HepG2 (cell line): ENCODE measurements at places on chromosomes 5 and 9. TPM values are rescaled to one million over a fixed set of nuclear protein-coding genes. Genes with fewer than 3 reads are reported as not detected.

- no peak overlapping the region for H3K4me3 ChIP-seq
- no peak for DNase-seq
- peaks cover 90% of the 10 kb centered on the region for H3K4me1 ChIP-seq
- no peak overlapping the region for H3K27ac ChIP-seq
Measured at GRCh38 chr5:151018846-151019245, 1.5 kb upstream of the GPX3 start.

GRCh38 chr9:86486891-86487837 is 133.0 kb upstream of the TUT7 start:
- no peaks in the 10 kb centered on the region for H3K36me3 ChIP-seq
- H3K4me1 ChIP-seq: no peaks in the 10 kb centered on the region
- H3K27me3 ChIP-seq: no peaks in the 10 kb centered on the region; the same call in 1 of the 2 replicates
- DNase-seq: peak; percentile 23

The IFNA14 gene
- not detected in 2 replicates for total RNA-seq

DNA sequence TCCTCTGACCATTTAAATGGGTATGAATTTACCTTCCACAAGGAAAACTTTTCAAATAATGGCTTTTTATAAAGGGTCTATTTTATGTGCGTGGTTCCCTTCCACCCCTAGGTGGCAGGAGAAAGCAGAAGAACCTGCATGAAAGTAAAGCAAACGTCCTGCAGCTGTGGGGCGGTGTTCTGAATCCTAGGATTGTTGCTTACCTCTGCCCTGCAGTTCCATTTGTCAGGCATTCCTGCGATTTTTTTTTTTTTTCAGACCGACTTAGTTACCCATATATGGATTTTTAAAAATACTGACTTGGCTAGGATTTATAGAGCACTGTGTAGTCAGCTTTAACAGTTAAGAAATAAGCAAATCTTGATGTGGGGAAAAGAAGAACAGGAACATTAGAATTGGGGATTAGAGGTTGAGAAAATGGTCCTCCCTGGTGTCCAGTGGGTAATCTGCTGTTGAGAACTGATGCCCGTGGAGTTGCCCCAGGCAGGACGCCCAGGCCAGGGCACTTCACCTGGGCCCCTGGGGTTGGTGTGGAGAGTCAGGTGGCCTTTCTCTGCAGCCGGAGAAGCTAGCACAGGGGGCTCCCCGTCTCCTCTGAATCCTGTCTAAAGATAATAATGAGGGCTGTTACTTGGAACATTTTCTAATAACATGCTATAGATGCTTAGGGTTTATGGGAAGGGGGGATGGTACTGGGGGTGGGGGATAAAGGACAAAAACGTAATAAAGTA is 30.4 kb upstream of the LTC4S start:
- H3K27ac ChIP-seq: no peak overlapping the region
- H3K27me3 ChIP-seq: no peaks in the 10 kb centered on the region
- no peak overlapping the region for H3K4me3 ChIP-seq
- DNase-seq: peak; percentile 77
- peaks cover 27% of the 10 kb centered on the region for H3K4me1 ChIP-seq

The PDCD1LG2 gene
- not detected in 2 replicates for total RNA-seq

The CNTNAP3 gene
- 0.84 TPM in 1 of 2 replicates, not detected in the other for total RNA-seq

DNA sequence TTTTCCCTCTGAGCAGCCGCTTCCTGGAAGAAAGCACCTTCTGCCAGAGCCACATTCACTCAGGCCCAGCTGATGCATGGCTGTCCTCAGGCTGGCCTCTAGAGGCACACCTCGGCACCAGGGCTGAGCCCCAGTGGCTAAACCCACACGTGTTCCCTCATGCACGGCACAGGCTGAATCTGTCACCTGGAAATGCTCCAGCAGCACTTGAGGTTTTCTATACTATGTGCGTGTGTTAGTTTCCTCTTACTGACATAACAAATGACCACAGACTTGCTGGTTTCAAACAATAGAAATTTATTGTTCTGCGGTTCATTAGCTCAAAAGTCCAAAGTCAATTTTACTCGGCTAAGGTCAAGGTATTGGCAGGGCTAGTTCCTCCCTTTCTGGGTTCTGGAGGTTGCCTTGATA is 141.4 kb downstream of the LRRC70 start:
- H3K4me3 ChIP-seq: no peak overlapping the region
- H3K36me3 ChIP-seq: no peaks in the 10 kb centered on the region
- no peaks in the 10 kb centered on the region for H3K27me3 ChIP-seq
- H3K27ac ChIP-seq: no peak overlapping the region

DNA sequence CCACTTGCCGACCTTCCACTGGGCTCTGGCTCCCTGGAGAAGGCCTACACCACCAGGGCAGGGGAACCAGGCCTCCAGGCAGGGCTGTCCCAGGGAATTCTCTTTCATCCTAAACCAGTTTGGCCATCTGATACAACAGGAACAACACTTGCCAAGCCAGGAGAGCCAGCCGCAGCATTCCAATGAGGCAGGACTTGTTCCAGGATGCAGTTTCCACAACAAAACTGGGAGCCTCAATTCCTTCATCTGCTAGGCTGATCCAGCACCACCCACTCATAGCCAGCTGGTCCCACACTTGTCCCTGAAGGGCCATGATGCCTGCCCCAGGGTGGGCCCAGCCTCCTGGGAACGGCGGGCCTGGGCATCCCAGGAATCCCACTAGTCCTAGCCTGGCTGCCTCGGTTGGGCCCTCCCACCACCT is 26.0 kb downstream of the BICD2 start:
- H3K4me1 ChIP-seq: 0 out of 2 replicates have a peak, but pooled peaks cover 11% of the 10 kb centered on the region
- no peaks in the 10 kb centered on the region for H3K36me3 ChIP-seq
- DNase-seq: no peak

- H3K4me1 ChIP-seq: no peaks in the 10 kb centered on the region
- no peak overlapping the region for H3K27ac ChIP-seq
- no peaks in the 10 kb centered on the region for H3K36me3 ChIP-seq
- H3K4me3 ChIP-seq: no peak overlapping the region
- H3K27me3 ChIP-seq: no peaks in the 10 kb centered on the region
Measured at GRCh38 chr5:58469896-58470295, 10.0 kb upstream of the PLK2 start.

The ZDHHC11B gene
- total RNA-seq: 0.11 TPM in 1 of 2 replicates, not detected in the other

DNA sequence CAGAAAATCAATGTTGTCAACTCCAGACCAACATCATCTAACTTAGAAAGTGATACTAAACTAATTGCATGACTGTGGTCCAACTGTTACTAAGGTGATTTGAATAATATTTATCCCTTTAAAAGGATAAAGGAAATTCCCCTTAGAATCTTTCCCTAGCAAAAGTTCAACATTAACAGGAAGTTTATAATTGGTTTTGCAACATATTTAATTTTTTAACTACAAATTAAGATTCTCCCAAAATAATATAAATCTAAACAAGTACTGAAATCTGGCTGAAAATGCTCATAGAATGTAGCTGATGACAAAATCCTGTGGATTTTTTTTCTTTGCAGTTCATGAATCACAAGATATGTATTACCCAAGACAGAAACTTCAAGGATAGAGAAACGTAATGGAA is 151.4 kb downstream of the LPAR1 start:
- no peaks in the 10 kb centered on the region for H3K27me3 ChIP-seq
- no peaks in the 10 kb centered on the region for H3K4me1 ChIP-seq
- H3K4me3 ChIP-seq: no peak overlapping the region
- no peaks in the 10 kb centered on the region for H3K36me3 ChIP-seq
- H3K27ac ChIP-seq: no peak overlapping the region

DNA sequence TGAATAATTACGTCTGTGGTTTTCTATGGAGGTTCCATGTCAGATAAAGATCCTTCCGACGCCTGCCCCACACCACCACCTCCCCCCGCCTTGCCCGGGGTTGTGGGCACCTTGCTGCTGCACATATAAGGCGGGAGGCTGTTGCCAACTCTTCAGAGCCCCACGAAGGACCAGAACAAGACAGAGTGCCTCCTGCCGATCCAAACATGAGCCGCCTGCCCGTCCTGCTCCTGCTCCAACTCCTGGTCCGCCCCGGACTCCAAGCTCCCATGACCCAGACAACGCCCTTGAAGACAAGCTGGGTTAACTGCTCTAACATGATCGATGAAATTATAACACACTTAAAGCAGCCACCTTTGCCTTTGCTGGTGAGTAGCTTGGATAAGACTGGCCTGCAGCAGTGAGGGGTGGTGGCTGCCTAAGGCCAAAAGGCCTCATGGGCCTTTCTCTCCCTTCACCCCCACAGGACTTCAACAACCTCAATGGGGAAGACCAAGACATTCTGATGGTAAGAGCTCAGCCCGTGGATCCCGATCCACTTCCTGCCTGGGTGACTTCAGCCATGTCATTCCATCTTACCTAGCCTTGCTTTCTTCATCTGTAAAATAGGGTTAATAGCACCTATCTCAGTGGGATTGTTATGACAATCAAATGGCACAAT is at the start of gene IL3:
IL3 (plus strand) TSS at position 155 of the 661 bp plus-strand sequence; CDS start at position 207, 52 bp downstream.
- H3K27me3 ChIP-seq: no peaks in the 10 kb centered on the region; the same call in 1 of the 2 replicates
- H3K4me3 ChIP-seq: no peak within 1 kb of the TSS
- H3K4me1 ChIP-seq: peaks cover 9% of the 10 kb centered on the region
- H3K27ac ChIP-seq: no peak within 1 kb of the TSS

DNA sequence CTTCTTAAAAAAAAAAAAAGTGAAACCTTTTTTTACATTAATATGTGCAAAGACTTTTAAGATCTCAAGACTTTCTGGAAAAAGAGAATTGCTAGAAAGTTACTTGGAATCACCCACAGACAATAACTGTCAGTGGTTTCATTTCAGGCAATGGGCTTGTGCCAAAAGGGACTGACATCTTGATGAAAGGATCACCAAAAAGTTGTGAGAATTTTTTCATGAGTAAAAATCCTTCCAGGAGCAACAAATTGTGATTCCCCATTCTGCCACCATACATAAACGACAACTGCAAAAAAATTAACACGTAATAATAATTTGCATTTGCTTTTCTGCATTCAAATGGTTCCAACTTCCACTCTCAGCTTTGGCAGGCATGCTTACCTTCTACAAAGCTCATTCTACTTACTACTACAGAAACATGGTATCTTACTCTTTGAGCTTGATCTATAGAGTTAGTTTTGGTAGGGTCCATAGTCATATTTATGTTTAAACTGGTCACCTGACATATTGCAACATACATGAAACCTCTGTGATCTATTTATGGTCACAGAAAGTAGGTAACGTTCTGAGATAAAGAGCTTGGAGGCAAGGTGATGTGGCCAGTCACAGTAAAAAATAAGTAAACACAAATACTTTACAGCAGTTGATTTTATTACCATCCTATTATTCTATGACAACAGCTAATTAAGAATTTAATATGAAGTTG is 3.0 kb downstream of the NREP start:
- peak; percentile 58 for DNase-seq
- peaks cover 38% of the 10 kb centered on the region for H3K4me1 ChIP-seq
- no peaks in the 10 kb centered on the region; the same call in 2 of the 3 replicates for H3K27me3 ChIP-seq
- no peak overlapping the region for H3K4me3 ChIP-seq
- no peak overlapping the region for H3K27ac ChIP-seq

DNA sequence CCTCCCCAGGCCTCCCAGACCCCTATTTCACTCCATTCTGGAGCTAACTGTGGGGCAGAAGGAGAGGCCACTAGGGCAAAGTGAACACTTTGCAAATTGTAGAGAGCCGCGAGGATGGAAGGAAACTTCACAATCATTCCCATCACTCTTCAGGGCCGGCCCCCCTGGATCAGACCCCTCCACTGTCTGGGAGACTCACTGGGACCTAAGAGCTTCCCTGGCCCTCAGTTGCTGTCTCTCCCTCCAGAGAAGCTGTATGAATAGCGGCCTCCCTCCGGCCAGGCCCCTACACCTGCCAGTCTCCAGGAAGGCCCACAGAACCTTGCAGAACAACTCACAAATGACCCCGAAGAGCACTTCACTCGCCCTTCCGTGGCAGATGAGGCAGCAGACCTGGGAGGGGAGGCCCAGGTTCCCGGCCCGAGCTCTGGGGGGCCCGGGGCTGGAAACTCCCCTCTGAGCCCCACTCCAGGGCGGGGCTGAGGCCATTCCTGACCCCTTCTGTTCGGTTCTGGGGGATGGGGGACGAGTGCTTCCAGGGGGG is 141.9 kb upstream of the IER5L start:
- H3K27ac ChIP-seq: no peak overlapping the region
- no peak for DNase-seq
- peaks cover 99% of the 10 kb centered on the region for H3K4me1 ChIP-seq
- H3K4me3 ChIP-seq: no peak overlapping the region
- H3K27me3 ChIP-seq: no peaks in the 10 kb centered on the region

- no peak for DNase-seq
- H3K4me3 ChIP-seq: no peak overlapping the region
- H3K4me1 ChIP-seq: peaks cover 40% of the 10 kb centered on the region
- H3K36me3 ChIP-seq: peaks cover 68% of the 10 kb centered on the region
- no peak overlapping the region for H3K27ac ChIP-seq
- no peaks in the 10 kb centered on the region for H3K27me3 ChIP-seq
Measured at GRCh38 chr5:78627766-78628165, 20.8 kb downstream of the LHFPL2 start.

The ZNF354B gene
- 6.8 and 10.3 TPM in 2 replicates for total RNA-seq

DNA sequence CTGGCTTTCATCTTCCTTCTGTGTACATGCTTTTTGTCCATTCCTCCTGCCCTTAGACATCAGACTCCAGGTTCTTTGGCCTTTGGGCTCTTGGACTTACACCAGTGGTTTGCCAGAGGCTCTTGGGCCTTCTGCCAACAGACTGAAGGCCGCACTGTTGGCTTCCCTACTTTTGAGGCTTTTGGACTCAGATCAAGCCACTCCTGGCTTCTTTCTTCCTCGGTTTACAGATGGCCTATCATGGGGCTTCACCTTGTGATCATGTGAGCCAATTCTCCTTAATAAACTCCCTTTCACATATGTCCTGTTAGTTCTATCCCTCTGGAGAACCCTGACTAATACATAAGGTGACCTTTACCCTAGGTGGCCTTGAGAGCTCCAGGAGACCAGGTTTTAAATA is 189.1 kb upstream of the CCNG1 start:
- no peaks in the 10 kb centered on the region for H3K27me3 ChIP-seq
- H3K4me3 ChIP-seq: no peak overlapping the region
- H3K4me1 ChIP-seq: no peaks in the 10 kb centered on the region
- no peak overlapping the region for H3K27ac ChIP-seq
- no peak for DNase-seq

GRCh38 chr9:135896205-135896604 is 11.1 kb downstream of the CAMSAP1 start:
- no peak overlapping the region for H3K27ac ChIP-seq
- H3K27me3 ChIP-seq: no peaks in the 10 kb centered on the region
- peaks cover 5% of the 10 kb centered on the region for H3K4me1 ChIP-seq
- H3K4me3 ChIP-seq: no peak overlapping the region
- no peak for DNase-seq
